ENCODE measurements at places on chromosomes 7 and 10.

DNA sequence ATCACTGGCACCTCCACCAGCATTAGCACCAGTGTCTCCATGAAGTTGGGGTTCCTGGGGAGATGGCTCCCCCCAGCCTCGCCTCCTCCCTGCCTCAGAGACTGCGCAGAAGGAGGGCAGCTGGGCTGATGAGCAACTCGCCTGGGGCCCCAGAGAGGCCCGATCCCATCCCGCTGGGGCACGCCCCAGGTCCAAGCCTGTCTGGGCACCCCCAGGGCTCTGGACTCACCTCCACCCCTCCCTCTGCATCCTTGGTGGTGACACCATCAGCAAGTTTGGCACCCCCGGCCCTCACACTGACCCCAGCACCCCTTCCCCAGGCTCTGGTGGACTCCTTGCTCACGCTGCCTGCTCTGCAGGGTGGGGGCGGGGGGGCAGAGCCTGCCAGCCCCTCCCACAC is 89.5 kb downstream of the LHPP start:
- no peak for DNase-seq

DNA sequence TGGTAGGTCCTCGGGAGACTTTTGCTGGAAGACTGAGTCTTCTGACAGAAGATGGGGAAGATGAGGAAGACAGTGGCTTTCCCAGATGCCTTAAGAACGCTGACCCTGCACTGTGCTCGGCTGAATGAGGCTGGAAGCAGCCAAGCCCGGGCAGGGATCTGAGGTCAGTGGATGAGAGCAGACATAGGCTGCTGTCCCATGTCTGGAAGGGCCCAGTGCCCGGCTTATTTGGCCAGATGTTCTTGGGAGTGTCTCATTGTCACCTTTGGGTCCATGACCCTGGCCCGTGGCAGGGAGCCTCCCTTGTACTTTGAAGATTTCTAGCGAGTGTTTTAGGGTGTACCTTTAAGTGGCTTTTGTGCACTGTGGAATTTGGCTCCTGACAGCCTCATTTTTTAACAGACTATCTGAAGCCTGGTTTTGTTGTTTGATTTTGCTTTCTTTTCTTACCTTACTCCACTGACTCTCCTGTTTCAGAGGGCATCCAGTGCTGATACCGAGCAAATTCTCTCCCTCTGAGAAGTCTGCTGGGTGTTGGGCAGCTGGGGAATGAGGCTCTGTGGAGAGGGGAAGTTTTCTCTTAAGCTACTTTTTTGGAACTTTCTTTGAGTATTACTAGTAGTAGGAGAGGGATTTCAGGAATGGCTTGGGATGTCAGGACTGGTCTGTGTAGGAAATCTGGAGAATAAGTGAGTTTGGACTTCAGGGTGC is 61.4 kb downstream of the CREB5 start:
- DNase-seq: no peak

GRCh38 chr7:155598810-155599210 is 45.7 kb upstream of the RBM33 start:
- no peak for DNase-seq

GRCh38 chr10:93180482-93180931 is 106.8 kb downstream of the CYP26A1 start:
- DNase-seq: no peak

- DNase-seq: no peak
Measured at GRCh38 chr10:122786269-122786668, 59.4 kb downstream of the CUZD1 start.

- no peak for DNase-seq
Measured at GRCh38 chr10:43904844-43905243, 256.2 kb upstream of the ZNF32 start.

DNA sequence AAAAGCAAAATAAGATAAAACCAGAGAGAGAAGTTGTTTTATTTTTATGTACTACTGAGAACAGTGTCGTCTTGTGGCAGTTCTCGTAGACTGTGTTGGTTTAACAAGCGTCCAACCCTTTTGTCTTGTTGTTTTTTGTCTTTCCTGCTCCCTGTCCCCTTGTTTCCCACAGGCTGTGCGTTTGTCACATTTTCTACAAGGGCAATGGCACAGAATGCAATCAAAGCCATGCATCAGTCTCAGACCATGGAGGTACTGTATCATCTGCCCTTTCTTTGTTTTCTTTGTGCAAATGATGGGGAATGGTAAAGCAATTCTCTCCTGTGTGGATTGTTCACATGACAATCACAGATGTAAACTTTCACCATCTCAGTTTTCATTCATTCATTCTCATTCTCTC is 248.8 kb downstream of the CELF2 start:
- no peak for DNase-seq

GRCh38 chr7:80949449-80949848 is 30.6 kb upstream of the SEMA3C start:
- no peak for DNase-seq

DNA sequence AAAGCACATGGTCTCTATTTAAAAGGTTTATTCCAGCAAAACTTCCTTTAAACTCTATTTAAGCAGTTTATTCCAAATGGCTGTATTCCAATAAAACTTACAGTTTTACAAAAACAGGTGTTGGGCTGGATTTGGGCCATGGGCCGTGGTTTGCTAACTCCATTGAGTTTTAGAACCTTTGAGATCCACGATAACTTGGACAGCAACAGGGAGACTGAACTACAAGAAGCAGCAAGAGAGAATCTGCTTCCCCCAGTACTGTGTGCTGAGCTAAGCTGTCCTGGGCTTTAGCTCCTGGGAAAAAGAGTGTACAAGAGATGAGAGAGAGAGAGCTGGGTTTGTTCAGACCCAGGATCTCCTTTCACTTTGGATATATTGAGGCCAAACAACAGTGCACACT is 204.0 kb upstream of the CELF2 start:
- DNase-seq: no peak

- no peak for DNase-seq
Measured at GRCh38 chr7:135924302-135924701, 52.9 kb downstream of the MTPN start.

DNA sequence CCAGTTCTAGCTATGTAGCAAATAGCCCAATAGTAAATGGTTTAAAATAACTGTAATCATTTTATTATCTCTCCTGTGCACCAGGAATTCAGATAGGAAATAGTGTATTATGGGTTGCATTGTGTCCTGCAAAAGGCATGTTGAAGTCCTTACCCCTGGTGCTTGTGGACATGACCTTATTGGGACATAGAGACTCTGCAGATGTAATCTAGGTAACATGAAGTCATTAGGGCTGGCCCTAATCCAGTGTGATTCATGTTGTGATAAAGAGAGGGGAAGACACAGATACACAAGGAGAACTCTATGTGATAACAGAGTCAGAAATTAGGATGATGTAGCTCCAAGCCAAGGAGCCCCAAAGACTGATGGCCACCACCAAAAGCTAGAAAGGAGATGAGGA is 462.8 kb downstream of the GALNT17 start:
- no peak for DNase-seq
